Activated CD4-positive, alpha-beta T cell treated with anti-CD3 and anti-CD28 coated beads, Interleukin-10, Interleukin-2, amounts not matched to agents 100 ng/mL and 50 ng/mL, durations not matched to agents 16 hours and 8 hours (primary cell): ENCODE measurements at places on chromosomes 2 and 18.
A peak's percentile ranks its signal among the peaks of the same experiment; 100 is the strongest.

DNA sequence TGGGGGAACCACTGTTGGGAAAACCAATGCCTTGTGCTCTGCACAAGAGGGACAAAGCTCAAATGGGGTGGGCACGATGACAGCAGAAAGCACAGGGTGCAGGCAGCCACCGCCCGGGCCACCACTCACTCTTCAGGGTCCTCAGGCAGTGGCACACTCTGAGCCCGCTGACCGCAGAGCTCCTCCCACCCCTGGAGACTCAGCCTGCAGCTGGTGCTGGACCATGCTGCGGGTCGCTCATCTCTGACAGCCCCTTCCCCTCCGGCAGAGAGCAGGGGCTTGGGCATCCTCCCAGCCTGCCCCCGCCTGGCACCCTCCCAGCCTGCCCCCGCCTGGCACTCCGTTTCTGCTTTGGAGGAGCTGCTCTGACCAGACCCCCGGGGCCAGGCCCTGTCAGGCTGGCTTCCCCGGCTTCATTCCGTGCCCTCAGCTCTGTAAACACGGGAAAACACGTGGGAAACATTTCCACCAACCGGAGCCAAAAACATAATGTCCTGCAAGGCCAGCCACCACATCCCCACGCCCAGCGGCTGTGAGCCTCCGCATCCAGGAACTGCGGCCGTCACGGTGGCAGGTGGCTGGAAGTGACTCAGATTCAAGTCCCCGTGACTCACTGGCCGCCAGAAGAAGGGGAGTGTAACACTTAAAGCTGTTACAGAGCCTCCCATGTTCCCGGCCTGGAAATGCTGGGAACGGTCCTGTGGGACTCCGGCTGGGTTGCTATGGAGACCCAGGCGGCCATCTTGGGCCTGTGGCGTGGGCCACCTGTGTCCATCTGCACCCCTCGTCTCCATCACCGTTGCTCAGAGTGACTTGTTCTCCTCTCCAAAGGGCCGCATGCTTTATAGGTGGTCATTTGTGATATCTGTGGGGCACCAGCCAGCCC, 6.8 kb upstream of the SNED1 start:
- DNase-seq: no peak

DNA sequence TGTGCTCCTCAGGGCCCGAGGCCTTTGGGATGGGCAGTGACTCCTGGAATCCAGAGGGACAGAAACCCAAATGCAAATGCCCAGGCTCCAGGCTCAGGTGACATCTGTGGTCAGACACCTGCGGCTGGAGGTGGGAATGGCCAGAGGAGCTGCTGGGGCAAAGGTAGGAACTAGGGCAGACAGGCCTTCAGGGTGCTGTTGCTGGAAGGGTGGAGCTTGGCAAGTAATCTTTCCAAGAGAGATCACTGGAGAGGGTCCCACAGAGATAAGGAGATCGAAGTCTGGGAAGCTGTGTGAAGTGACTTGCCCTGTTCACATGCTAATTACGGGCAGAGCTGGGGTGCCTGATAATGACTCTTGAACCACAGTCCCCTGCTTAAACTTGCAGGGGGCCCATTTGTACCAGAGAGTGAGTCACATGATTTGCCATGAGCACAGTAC, 82.4 kb downstream of the ACAA2 start:
- DNase-seq: no peak

DNA sequence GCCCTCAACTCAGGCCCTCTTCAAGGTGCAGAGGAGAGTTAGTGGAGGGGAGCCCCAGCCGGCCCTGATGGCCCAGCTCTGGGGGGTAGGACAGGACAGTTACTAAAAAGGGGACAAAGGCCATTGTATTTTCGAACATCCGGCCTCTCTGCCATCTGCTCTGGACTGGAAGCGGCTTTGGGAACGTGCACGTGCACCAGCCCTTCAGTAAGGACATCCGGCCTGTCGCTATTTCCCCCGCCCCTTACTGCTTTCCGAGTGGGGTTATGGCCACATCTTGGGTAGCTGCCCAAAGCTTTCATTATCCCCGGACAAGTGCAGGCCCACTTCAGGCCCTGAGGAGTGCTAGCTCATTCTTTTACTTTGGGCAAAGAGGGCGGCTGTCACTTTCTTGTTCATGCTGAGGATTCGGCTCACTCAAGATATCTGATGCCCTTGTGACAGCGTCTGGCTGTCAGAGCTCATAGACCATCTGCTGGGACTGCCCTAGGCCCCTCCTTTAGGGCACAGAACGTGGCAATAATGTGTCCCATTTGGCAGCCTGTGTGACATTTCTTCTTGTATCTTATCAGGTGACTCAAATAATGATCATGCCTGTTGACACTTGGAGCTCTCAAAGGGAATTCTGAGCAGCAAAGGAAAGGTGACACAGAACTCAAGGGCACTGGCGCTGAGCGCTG, 17.5 kb downstream of the SLC4A3 start:
- no peak for DNase-seq

- DNase-seq: no peak
These were observed 291.6 kb upstream of the SKOR2 start for GRCh38 chr18:47543080-47543479.

DNA sequence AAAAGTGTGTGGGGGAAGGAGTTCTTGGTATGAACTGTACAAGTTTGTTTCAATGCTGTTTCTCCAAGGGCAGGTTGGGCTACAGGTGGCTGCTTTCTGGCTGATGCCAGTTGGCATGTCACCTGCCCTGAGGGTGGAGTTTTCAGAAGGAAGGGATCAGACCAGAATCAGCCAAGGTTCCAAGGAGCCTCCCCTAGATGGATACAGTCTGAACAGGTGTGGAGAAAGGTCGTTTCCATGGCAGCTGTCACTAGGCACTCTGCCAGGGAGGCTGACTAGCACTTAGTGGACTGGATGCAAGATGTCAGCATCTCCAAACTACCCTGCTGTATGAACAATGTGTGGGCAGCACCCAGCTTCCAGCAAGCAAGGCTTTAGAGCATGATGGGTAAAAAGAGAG, 444.4 kb upstream of the HNRNPA3 start:
- no peak for DNase-seq

- DNase-seq: no peak
These were observed 75.4 kb downstream of the TAF4B start for GRCh38 chr18:26301681-26302080.

GRCh38 chr18:2589345-2590068, 18.1 kb downstream of the NDC80 start:
- DNase-seq: peak; percentile 30

- no peak for DNase-seq
These were observed 62.8 kb upstream of the ITSN2 start for GRCh38 chr2:24423095-24423494.

GRCh38 chr2:35891528-35891927, 464.1 kb upstream of the CRIM1 start:
- DNase-seq: no peak

GRCh38 chr18:68740966-68741365, 26.1 kb upstream of the TMX3 start:
- no peak for DNase-seq

- no peak for DNase-seq
These were observed 15.8 kb upstream of the SMAD7 start for GRCh38 chr18:48966523-48966922.

DNA sequence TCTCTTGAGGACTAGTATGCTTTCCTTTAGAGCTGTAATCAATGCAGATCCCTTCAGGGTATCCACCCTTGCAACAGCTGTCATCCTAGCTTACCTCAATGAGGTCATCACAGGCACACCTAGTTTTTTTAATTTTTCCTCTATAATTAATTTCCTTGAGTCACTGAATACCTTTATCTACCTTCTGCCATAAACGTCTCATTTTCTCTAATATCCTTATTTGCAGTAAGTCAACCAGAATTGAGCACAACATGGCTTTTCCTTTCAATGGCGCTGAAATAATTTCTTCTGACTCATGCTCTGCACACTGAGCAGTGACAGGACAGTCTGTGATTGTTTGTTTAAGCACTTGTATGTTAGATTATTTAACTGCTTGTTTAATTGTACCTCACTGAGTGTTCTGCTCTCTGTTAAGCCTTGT, 49.4 kb downstream of the ETAA1 start:
- no peak for DNase-seq

GRCh38 chr2:205728366-205728765, 46.1 kb downstream of the NRP2 start:
- DNase-seq: no peak

DNA sequence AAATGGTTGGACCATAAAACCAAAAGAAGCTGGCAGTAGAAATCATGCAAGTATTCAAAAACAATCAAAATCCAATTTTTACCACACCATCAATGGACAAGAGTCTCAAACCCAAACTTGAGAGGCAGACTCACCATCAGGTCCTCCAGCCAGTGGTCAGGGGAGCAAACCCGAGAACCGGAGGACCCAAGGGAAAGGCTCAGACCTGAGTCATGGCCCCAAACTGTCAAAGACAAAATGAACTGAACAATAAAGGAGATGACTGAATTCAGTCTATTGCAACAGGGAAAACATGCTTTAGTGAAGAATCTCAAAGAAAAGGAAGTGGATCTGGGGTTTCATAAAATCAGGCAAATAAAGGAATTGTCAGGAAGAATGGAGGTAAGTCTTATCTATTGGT, 150.7 kb upstream of the MGAT5 start:
- no peak for DNase-seq

DNA sequence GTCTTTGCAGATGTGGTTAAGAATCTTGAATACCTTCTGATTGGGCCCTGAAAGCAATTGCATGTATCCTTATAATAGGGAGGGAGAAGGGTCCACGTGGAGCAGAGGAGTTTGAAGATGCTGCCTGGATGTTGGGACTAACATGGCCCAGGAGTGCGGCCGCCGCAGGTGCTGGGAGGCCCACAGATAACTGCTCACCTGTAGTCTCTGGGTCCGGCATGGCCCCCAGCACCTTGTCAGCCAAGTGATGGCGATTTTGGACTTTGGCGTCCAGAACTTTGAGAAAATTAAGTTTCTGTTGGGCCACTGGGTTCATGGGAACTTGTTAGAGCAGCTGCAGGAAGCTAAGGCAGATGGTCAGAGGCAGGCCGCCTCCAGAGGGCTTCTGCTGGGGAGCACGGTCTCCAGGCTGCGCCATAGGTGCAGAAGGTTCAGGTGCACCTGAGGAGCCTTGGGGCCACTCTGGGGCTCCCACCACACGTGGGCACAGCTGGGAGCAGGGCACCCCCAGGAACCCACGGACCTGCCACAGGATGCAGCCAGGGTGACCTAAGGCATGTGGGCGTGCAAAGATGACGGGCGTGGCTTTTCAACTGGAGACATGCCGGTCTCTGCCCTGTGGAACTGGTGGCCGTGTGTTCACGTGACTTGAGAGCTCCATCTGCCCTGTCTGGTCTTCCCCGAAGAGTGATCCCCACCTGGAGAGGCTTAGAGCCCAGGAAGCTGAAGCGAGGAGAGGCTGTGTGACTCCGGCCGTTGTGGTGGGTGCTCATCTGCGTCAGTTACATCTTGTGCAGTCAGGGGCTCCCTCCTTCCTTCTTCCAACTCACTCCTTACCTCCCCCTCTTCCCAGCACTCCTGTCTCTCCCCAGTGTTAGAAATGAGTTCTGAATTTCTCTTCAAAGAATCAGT, 277.3 kb downstream of the AGAP1 start:
- DNase-seq: no peak

DNA sequence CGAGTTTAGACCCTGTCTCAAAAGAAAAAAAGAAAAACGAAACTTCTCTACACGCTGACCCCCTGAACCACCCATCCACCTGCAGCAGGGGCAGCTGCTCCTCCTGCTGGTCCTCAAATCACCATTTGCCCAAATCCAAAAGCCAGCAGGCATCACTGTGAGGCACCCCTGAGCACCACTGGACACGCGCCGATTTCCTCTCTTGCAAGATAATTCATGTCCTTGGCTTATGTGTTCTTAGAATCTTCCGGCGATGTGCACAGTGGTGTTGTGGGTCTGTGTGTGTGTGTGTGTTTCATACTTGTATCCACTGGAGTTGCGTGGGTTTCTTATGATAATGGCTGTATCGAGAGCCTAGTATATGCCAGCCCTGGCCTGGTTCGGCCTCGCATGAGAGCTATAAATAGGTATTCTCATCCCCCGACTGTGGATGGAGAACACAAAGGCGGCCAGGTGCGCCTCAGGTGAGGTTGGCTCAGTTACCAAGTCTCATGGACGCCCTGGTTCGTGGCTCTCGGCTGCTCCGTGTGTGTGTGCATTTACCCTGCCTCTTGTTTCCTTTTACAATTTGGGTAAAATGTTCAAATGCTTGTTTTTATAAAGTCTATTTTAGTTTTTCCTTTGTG, 235.5 kb downstream of the HDAC4 start:
- no peak for DNase-seq

DNA sequence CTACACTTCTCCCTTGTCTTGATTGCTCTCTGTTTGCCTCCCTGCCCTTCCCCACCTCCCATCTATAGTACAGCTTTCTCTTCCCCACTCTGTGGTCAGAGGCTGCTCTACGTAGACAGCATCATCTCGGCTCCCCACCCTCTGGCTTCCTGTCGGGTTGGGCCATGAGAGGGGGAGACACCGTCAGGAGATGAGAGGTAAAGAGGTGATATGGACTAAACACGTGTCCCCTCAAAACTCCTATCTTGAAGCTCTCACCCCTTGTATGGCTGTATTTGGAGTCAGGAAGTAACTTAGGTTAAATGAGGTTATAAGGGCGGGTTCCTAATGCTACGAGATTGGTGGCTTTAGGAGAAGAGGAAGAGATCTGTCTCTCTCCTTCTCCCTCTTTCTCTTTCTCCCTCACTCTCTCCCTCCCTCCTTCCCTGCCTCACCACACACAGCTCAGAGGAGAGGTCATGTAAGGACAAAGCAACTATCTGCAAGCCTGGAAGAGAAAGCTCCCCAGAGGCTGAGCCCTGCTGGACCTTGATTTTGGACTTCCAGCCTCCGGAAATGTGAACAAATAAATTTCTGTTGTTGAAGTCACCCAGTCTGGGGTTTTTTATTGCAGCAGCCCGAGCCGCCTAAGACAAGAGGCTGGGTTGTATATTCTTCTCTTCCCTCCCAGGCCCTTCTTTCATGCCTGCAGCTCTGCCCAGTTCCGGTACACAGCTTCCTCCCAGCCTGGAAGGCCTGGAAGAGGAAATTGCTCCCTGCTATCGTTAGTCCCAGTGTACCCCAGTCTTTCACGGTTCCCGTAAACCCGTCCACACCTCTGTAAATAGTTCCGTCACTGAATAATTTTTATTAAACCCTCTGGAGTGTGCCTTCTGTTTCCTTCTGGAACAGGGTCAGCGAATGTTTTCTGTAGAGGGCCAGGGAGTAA, 138.0 kb downstream of the AKAIN1 start:
- peak; percentile 13 for DNase-seq

DNA sequence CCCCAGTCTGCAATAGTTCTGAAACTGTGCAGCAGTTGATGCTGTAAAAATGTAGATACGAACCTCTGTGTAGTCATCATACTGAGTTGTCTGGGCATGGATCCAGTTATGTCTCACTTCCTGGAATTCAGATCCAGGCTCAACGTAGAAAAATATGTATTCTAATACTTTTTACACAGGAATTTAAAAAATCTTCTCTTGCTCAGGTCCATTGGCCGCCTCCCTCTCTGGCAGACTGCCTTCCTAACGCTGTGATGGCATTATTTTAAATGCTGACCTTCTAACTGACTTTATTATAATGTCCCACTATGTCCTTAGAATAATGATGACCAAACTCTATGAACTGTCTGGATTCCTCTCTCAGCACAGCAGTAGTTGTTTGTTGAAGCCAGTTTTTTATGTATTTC, 119.6 kb downstream of the FEZ2 start:
- DNase-seq: no peak

GRCh38 chr2:71704688-71705087, 251.3 kb downstream of the DYSF start:
- no peak for DNase-seq

GRCh38 chr2:207718521-207718920, 7.1 kb downstream of the CCNYL1 start:
- no peak for DNase-seq
